ENCODE measurements at places on chromosomes 7 and 10.

DNA sequence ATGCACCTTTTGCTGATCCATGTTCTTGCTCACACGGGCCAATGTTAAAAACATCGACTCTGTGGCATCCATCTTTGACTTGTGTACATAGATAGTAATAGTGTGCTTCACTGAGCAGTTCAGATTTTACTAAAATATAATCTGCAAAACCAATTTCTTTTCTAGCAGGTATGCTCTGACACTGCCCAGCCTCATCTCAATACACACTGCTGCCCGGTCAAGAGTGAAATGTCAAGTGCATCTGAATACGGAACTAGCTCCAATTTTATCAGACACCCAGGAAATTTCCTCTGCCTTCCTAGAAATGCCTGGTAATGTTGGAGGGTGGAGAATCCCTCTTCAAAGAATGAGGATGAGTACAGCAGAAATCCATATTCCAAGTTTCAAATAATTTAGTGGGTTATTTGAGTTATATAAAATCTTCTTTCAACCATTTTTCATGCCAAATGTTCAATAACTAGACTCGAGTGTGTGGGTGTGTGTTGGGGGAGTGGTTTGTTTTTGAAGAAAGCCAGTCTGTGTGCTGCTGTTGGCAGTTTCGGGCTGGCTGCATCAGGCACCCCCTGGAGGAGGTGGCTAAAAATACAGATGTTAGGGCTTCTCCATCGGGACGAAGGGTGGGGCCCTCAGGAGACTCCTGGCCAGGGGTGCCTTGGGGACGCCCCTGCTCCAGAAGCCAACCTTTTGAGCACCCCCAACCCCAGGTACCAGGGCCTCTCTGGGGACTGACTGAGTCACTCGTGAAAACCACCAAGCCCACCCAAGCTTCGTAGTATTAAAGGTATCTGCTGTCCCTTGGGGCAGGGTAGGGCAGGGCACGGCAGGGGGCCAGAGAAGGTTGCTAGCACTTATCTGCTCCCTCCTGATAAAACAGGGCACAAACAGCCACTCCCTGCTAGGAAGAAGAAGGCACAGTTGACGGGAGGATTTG is 15.4 kb downstream of the CTBP2 start:
- DNase-seq = no peak

DNA sequence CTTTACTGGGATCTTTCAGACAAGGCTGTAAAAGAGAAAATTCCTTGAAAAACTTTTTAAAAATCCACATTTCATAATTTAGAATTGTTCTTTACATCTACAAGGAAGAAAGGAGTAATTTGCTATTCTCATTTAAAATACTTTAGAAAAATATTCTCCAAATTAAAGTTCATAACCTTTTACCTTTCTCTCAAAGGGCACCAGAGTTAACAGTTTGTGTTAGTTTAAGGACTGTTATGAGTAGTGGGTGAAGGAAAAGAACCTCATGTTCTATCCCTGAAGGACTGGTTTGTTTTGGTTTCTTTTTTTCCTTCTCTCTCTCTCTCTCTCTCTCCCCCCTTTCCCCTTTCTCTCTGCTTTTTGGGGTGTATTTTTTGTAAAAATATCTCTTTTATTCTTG is 4.1 kb downstream of the AGMO start:
- no peak for DNase-seq

DNA sequence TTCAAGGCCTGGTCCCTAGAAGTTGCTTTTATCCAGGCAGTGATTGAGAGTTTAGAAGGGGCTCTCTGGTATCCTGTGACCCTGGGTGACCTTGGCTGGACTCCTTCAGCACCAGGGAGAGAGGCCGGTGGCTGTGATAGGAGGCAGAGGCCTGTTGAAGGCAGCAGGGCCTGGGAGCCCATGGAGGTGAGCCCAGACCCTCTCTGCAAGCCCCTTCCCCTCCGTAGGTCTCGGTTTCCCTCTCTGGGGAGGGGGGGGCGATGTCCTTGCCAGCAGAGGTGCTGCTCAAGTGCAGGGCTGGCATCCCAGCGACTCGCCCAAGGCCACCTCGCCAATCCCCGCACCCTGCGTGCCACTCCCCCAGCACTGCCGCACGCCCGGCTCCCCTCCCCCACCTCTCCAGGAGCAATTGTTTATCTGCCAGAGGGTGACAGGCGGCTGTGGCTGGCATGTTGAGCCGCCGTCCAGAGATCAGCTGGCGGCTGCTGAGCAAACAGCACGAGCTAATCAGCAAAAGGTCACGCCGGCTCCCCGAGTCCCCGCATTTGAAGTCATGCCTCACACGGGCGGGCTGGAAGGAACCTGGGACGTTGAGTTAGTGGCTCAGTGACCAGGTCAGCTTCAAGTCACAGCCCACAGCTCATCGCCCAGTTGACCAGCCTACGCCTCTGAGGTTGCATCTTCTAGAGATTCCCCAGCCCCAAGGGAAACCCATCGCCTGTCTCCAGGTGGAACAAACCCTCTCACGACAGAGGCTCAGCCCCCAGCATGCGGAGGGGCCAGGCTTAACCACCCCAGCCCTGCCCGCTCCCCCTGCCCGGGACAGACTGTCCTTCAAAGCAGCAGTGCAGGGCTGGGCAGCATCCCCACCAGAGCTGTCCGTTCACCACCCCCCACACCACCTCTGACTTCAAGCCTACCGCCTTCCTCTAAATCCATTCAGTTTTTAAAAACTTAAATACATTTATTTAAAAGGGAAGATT is 43.7 kb downstream of the ELFN1 start:
- no peak for DNase-seq

DNA sequence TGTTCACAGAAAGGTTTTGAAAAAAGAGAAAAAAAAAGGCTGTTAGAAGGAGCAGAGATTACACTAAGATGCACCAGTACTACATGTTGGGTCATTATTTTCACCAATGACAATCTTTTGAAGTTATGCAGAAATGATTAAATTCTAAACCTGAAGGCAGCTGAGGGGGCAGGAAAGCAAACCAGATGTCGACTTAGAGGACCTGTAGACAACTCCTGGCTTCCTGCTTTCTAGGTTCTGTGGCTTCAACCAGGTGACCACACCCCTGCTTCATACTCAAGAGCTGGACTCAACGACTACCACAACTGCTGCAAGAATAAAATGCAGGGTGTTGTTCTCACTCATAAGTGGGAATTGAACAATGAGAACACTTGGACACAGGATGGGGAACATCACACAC is 30.0 kb downstream of the MYOF start:
- no peak for DNase-seq

- DNase-seq = no peak
Measured at GRCh38 chr10:102117391-102118159, 2.6 kb downstream of the LDB1 start.

DNA sequence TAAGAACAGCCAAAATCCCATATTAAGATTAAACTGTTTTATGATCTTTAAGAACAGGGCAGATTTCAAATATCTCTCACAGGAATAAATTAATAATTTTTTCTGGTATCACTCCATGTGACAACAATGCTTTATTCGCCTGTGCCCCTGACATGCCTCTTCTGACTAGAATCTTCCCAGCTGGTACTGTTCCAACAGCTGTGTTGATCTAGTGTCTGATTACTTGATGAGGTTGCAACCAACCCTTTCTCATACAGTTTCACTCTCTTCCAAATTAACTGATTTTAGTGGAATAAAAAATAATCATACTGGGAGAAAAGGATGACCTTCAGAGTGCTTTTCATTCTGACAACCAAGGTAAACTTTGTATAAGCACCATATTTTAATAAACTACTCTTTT is 151.9 kb downstream of the CHRM2 start:
- DNase-seq = no peak

DNA sequence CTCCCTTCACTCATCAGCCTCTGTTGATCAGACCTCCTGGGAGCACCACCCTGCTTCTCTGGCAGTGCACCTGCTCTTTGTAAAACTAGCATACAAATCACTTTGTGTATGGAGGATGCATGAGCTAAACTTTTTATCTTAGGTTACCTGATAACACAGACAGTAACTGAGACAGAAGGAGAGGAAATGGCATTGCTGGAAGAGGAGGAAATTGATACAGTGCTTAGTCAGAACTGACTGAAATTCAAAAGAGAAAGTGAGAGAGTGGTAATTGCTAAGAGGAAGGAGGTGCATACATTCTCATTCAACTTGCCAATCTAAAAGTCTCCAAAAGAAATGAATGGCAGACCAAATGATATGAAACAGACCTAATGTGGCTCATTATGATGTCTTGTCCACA is 1120.7 kb downstream of the GATA3 start:
- DNase-seq = no peak

GRCh38 chr7:18509481-18509880 is 13.9 kb downstream of the HDAC9 start:
- DNase-seq = no peak

DNA sequence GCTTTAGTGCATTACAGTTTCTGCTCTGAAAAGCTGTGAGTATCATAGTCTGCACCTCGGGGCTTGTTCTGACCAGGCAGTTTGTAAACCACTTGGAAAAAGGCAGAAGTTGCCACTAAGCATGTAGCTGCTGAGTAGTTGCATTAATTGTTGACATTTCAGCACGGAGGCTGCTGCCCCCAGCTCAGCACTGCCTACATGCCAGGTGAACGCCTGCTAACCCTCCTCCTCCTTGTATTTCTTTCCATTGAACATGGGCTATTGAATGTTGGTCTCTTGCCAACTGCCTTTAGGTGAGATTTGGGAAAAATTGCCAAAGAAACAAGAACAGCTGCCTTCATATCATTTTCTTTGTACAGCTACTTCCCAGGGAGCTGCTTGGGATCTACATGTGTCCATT is 164.2 kb downstream of the RAPGEF5 start:
- no peak for DNase-seq

DNA sequence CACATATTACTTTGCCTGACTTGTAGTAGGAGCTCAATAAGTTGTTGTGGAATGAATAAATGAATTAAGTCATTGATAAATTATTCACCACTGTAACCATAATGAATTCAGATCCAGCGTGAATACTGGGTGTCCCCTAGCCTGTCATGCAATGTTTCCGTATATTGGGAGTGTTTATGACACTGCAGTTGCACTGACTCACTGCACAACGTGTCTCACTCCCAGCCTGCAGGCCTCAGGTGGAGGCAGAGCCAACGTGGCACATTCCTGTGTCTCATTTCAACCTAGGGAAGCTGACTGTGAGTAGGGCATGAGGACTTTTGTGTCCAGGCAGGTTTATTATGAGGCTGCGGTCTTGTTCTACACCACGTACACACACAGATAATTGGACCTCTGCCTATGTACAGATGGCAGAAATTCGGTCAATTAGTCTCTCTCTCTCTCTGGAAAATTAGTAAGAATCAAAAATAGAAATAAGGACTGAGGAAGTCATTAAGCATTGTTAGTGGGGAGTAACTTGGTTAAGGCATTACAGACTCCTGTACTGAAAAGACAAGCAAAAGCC is 299.1 kb upstream of the IGFBP3 start:
- DNase-seq = no peak

DNA sequence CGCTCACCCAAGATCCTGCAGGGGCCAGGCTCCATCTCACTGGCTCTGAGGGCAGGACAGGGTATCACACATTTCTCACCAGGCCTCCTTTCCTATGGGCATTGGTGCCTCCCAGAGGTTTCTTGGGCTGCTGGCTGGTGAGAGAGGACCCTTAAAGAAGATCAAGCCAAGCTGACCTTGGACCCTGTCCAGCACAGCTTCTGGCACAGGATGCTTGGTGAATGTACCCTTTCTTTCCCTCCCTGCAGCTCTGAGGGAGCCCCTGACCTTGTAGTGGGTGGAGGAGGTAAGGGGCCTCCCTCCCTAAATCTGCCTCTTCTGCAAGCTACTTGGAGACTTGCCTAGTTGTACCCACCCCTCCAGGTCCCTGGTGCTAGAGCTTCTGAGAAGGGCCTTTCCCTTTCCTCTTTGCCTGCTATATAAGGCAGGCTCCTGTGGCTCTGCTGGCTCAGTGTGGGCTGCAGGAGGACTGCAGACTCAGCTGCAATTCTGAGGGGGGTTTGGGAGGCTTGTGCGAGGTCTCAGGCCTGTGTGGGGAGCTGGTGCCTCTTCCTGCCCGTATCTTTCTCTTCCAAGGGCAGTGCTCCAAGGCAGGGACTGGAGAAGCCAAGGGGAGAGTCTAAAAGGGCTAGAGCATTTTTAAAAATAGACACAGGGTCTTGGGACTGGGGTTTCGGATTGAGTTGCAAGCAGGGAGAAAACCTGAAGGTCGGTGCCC is 11.7 kb upstream of the TRIM8 start:
- no peak for DNase-seq

GRCh38 chr7:28174901-28175661 is 5.5 kb downstream of the JAZF1 start:
- DNase-seq = no peak

- DNase-seq = no peak
Measured at GRCh38 chr7:90579181-90579688, 16.9 kb upstream of the CDK14 start.
